ENCODE measurements at places on chromosomes 3 and 15.

GRCh38 chr15:41278319-41278718 is 47.3 kb downstream of the CHP1 start:
- DNase-seq, result no peak

DNA sequence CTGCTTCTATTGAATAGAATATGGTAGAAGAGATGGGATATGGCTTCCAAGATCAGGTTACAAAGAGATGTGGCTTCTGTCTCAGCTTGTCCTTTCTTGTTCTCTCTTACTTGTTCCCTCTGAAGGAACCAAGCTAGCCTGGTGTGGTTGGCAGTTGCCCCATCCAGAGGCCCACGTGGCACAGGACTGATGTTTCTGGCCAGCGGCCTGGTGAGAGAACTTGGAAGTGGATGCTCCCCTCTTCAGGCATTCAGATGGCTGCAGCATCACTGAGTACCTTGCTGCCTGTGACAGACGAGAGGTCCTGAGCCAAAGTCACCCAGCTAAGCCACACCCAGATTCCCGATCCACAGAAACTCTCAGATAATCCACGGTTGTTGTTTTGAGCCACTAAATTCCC is 183.6 kb downstream of the NSMCE3 start:
- no peak for DNase-seq

- DNase-seq, result no peak
These were observed 737.4 kb downstream of the ZNF385D start for GRCh38 chr3:21013566-21013965.

DNA sequence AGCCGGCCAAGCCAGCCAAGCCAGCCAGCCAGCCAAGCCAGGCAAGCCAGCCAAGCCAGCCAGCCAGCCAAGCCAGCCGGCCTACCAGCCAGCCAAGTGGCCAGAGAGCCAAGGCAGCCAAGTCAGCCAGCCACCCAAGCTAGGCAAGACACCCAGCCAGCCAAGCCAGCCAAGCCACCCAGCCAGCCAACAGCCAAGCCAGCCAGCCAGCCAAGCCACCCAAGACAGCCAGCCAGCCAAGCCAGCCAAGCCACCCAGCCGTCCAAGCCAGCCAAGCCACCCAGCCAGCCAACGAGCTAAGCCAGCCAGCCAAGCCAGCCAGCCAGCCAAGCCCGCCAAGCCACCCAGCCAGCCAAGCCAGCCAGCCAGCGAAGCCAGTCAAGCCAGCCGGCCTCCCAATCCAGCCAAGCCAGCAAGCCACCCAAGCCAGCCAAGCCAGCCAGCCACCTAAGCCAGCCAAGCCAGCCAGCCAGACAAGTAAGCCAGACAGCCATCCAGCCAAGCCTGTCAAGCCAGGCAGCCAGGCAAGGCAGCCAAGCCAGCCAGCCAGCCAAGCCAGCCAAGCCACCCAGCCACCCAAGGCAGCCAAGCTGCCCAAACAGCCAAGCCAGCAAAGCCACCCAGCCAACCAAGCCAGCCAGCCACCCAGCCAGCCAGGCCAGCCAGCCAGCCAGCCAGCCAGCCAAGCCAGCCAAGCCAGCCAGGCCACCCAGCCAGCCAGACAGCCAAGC is 200.5 kb downstream of the GOLGA6L6 start:
- no peak for DNase-seq

- no peak for DNase-seq
These were observed 102.5 kb downstream of the MESD start for GRCh38 chr15:80887148-80887547.

DNA sequence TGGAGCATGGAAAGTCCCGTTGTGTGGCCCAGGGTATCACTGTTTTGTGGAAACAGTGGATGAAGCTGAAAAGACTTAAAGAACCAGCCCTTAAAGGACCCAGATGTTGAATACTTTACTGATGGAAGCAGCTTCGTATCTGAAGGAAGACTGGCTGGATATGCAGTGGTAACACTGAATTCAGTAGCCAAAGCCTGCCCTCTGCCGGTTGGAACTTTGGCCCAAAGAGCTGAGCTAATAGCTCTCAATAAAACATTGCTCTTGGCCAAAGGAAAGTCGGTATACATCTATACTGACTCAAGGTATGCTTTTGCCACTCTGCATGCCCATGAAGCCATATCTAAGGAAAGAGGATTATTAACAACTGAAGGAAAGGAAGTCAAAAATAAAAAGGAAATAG is 885.4 kb downstream of the PDCD6IP start:
- peak; percentile 27 for DNase-seq

DNA sequence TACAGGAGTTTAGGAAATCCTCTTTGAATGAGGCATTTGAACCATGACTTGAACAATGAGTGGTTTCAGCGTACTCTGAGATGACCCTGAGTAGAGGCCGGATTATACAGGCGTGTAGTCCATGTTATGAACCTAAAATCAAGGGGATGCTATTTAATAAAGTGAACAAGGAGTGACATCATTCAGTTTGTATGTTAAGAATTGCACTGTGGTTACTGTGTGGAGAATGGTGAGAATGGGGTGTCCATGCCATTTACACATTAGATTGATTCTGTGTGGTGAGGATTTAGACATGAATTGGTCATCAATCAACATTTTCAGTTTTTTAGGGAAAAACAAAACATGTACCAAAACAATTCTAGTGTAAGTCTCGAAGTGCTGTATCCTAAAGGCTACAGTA is 65.8 kb downstream of the TPRG1 start:
- DNase-seq, result no peak

DNA sequence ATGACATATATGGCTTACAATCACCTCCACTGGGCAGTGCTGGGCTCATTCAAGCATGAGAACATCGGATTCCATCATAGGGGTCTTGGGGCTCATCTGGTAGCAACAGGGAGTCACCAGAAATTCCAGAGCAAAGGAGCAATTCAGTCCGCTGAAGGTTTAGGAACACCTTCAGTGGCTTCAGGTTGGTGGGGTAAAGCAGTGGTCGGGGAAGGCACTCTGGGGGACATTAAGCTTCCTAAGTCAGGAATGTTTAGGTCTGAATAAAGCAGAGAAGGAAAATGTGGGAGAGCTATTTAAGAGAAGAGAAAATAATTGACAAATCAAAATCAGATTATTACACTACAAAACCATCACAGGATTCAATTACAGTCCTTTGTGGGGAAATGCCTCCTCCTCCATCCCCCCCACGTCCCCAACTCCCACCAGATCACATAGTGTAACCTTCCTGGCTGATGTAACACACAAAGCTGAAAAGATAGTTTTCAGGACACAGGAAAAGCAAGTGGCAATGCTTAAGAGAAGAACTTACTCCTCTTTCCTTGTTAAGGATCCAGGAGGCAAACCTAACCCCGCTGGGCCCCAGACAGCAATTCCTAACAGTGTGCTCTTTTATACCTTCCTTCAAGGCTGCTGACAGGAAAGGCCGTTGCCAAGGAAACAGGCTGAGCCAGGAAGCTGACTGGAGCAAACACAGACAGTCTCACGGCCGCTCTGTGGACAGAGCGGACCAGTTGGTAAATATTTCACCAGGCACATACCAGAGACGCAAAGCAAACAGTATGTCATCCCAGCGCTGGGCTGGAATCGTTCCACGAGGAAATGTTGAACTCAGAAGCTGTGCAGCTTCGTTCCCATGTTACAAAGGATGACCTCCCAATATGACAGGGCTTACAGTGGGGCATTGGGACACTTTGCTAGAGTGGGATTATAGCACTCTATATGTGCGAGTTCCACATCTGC is 57.5 kb upstream of the LMCD1 start:
- peak; percentile 80 for DNase-seq

GRCh38 chr3:136387031-136387430 is 136.9 kb downstream of the PCCB start:
- DNase-seq, result no peak

GRCh38 chr3:178665747-178666146 is 129.5 kb downstream of the KCNMB2 start:
- no peak for DNase-seq

GRCh38 chr15:97947465-97948260 is 12.8 kb upstream of the ARRDC4 start:
- DNase-seq, result no peak

DNA sequence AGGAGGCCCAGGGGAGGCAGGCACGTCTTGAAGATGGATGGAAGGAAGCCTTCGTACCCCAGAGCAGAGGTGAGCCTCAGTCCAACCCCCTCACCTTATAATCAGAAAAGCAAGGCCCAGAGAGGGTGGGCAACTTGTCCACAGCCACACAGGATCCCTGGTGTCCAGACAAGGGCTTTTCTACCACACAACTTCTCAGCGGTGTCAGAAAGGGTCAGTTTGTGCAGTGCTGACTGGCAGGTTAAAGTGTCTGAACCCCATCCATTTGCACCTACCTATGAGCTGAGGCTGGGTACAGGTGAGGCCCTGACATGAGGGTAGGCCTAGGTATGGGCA is 8.6 kb downstream of the IGDCC3 start:
- DNase-seq, result no peak

- DNase-seq, result no peak
These were observed 44.5 kb upstream of the PDZRN3 start for GRCh38 chr3:73669260-73669659.

DNA sequence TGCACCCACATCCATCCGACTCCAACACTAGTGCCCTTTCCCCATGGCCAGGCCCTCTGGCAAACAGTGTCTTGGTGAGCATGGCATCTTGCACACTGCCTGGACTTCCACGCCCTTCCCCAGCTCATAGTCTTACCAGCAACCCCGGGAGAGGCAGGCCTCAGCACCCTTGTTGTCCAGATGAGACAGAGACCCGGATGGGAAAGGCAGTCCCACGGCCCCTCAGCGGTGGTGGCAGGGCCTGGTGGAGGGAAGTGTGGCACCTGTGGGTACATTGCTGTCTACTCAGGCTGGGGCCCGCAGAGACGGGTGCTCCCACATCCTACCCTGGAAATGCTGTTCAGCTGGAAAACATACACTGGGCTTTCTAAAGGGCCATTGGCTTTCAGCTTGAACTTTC is 28.4 kb downstream of the HDAC11 start:
- no peak for DNase-seq

DNA sequence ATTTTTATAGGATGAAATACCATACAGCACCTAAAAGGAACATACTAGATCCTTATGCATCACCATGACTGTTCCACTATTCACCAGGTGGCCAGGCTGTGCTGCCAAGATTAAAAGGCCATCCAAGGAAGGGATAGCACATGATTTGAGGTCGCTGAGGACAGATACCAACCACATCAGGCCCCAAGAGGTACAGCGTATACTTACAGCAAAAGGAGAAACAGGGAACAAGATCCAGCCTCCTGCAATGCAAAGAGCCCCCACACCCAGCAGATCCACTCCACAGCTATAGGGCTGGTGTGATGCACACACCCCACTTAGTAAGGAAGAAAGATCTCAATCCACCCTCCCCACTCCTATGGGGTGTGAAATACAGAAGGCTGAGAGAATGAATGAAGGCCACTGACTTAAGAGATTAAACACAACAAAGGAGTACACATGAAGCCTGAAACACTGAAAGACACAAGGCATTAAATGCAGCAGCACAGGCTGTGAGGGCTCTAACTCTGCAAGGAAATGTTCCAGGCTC is 32.0 kb upstream of the ZNF445 start:
- no peak for DNase-seq

DNA sequence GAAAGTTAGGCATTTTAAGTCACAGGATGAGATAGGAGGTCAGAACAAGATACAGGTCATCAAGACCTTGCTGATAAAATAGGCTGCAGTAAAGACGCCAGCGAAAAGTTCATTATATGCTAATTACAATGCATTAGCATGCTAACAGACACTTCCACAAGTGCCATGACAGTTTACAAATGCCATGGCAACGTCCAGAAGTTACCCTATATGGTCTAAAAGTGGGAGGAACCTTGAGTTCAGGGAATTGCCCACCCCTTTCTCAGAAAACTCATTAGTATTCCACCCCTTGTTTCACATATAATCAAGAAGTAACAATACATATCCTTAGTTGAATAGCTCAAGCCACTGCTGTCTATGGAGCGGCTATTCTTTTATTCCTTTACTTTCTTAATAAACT is 92.7 kb upstream of the PLXND1 start:
- no peak for DNase-seq

GRCh38 chr3:142963516-142964448 is at the start of gene PAQR9:
Gene PAQR9, minus strand, starts transcription at chr3:142963674. Its CDS starts 338 bp downstream, at chr3:142963336.
- DNase-seq, result peak; percentile 47

DNA sequence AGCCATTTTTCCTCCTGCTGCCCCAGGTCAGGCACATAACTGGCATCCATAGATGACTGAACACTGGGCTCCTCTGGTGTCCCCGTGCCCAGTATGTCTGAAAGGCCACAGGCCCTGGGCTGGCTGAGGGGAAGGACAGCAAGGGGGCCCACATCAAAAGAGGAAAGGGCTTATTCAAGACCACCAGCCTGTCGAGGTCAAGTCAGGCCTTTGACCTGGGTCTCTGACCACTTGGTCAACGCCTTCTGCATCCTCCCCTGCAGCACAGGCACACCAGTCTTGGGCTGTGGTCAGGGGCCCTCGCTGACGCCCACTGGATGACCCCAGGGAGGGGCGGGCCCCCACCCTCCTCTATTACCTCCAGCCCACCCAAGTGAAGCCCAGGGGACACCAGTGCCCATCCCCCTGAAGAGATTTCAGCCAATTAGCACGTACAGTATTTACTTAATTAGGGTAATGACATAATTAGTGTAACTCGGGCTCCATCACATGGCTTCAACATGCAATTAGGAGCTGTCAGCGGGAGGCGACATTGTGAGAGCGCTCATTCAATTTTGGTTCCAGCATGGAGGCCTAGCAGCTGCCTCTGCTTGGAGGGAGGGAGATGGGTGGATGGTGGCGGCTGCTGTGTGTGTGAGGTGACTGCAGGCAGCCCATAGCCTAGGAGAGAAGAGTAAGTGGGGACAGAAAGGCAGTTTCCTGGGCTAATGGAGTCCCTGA is 13.5 kb upstream of the DNAH1 start:
- no peak for DNase-seq

- DNase-seq, result no peak
These were observed 20.6 kb upstream of the PDE8A start for GRCh38 chr15:84961114-84961452.

DNA sequence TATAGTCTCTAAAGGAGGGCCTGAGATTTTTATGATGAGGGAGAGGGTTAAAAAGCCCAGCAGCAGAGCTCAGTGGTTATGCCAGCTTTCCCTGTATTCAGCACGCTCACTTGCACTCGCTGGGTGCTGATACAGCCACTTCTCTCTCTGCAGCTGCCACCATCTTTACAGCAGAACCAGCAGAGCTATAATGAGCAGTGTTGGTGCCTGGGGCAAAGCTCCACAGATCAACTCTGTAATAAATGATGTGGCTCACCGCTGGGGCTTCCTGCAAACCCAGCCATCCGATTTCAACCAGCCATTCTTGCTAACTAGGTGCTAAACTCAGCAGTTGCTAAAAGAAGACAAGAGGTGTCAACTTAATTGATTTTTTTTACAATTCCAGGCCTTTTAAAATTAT is 48.0 kb downstream of the ARNT2 start:
- DNase-seq, result no peak

DNA sequence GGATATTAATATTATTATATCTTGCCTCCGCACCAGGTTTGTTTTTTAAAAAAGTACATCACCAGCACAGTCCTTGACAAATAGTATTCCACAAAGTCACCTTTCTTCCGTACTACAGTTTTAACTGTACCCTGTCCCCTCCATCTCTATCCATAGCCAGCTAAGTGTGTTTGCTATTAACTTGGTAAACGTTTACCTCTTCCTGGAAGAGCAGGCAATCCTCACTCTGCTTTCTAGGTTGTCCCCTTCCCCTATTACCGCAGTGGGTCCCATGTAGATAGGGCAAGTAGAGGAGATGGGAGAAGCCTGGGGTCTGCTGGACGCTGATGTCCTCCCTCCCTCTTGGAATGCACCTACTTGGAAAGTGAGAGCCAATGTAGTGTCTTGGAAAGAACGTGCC is 83.9 kb upstream of the ETV5 start:
- DNase-seq, result no peak

All from NCI-H526 treated with DMSO at 0.1 percent for 48 hours (cell line).